Inflammatory macrophage treated with lipopolysaccharide for 1 hour (primary cell): ENCODE measurements at places on chromosomes 1 and 21.
A peak's percentile ranks its signal among the peaks of the same experiment; 100 is the strongest.

- DNase-seq, result no peak
Measured at GRCh38 chr21:18443701-18444100, 40.1 kb upstream of the TMPRSS15 start.

GRCh38 chr1:156154317-156154749 is 948 bp downstream of the SEMA4A start:
- DNase-seq, result peak; percentile 82

- DNase-seq, result no peak
Measured at GRCh38 chr1:151935154-151935553, 25.8 kb upstream of the THEM4 start.

- no peak for DNase-seq
Measured at GRCh38 chr21:46557469-46557868, 47.4 kb downstream of the S100B start.

DNA sequence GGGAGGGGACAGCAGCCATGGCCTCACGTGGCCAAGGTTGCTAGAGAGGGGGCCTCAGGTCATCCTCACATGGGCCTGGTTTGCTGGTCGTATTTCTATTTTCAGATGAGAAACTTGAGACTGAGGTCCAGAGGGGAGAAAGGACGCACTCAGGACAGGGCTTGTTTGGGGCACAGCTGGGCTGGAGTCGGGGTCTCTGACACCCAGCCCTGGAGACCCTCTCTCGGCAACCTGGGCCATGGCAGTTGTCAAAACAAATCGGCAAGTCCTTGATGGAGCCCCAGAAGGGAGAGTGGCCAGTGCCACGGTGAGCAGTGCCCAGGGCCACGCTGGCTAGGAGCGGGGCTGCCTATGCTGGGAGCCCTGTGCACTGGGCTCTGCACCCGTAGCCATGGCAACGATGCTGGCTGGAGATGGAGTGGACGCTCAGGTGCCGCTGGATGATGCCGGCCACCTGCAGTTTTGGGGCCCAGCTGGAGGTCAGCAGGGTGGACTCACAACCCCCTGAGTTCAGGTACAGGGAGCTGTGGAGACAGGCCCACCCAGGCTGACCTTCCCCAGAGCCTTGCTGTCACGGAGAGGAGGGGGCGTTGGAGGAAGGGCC is 11.1 kb downstream of the LRRC3 start:
- DNase-seq, result no peak

DNA sequence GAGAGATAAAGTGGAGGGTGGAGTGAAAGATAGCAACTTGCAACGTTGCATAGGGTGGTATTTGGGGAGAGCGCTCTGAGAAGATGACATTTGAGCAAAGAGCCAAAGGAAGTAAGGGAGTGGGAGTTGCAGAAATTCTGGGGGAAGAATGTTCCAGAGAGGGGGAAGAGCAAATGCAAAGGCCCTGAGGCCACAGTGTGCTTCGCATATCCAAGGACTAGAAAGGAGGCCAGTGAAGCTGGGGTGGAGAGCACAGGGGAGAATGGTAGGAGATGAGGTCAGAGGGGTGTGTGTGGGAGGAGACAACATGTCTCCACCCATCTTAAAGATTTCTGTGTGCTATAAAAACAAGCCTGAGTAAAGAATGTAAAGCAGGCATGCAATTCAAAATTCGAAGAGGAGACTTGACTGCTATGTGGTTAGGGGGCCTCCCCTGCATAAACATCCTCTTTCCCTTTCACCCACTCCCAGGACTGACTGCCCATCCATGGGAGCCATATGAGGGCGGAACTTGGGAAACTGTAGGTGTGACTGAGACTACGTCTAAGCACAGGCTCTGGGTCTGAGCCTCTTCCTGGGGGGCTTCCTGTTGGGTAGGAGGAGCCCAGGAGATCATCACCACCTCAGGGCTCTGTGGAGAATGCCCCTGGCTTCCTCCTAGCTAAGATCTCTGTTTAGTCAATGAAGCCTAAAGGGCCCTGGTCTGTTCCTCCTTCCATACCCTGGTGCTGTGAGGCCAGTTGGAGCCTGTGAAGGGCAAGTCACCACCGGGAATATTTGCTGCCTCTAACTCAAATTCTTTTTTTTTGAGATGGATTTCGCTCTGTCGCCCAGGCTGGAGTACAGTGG is 2.9 kb upstream of the CLIC4 start:
- peak; percentile 65 for DNase-seq

DNA sequence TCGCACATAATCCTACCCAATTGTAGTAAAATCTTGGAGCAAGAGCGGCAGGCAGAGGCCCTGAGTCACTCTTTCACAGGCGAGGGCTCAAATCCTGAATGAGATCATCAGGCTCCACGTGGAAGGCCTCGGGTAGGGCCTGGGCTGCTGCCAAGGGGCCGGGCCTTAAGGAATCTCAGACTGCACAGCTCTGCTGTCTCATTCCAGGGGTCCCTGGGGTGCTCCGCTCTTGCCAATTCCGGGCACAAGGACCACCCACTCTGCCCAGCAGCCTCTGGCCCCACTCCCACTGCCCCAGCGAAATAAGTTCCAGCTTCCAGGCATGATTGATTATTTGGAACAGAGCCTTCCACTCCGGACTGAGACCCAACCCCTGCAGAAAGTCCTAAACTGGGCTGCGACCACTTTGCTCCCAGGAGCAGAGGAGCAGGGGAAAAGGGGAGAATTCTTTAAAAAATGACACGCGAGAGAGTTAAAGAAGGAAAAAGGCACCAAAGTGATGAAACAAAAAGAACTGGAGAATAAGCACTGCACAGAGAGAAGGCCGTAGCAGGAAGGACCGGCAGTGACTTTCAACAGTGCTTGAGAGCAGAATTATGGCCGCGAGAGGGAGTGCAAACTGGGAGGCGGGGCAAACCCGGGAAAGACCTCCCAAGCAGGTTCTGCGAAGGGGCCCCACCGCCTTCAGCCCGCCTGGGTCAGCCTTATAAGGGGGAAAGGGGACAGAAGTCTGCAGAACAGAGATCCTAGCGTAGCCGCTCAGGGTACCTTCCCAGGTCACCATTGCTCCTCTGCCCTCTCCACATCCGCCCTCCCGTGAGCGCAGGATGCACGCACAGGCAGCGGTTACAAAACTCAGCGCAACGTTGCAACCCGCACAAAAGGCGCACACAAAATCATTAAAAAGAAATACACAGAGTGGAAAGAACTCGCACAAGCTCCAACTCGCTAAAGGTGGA is 2.0 kb downstream of the ADAMTS1 start:
- DNase-seq, result no peak

DNA sequence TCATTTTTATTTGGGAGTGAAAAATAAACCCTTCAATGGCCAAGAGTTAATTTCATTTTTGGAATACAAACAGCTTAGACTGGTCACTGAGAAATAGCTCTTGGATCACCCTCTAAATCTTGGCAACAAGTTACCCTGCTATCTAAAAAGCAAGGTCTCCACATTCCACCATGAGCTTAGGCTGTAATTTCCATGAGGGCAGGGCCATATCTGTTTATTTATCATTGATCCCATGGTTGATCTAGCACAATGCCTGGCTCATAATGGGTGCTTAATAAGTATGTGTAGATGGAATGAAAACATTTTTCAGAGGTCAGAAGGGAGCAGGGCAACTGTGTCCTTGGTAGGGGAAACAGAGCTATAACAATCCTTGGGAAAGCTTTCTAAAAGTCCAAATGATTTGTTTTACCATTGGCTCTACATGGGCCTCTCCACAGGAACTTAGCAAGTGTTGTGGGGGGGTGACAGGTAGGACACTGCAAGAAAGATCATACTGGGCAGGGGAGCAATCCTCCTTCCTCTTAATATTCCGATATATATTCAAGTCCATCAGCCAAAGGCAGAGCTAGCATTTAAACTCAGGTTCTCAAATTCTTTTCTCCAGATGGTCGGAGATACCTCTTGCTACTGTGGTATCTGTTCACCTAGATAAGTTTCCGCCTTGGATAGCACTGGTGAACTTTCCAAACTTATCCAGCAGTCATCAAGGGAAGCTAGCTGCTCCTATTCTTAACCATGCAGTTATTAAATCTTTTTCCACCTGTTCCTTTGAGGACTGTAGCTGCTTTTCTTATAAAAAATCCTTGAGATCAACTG is 53.1 kb upstream of the PTCH2 start:
- no peak for DNase-seq

DNA sequence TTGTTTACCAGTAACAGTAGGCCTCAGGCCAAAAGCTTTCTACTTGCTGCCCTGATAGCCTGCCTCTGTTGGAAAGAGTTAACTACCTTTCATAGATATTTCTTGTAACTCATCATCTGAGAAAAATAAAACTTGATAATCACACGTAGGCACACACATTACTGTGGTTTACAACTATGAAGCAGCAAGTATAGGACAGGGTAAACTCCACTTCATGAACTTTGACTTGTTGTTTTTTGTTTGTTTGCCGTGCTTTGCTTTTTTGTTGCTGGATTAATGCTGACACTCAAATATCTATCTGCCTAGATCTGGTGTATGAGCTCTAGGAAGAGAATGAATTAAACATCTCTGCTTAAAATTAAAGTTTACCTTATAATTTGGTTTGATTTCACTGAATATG is 924.7 kb upstream of the ADGRL2 start:
- no peak for DNase-seq

DNA sequence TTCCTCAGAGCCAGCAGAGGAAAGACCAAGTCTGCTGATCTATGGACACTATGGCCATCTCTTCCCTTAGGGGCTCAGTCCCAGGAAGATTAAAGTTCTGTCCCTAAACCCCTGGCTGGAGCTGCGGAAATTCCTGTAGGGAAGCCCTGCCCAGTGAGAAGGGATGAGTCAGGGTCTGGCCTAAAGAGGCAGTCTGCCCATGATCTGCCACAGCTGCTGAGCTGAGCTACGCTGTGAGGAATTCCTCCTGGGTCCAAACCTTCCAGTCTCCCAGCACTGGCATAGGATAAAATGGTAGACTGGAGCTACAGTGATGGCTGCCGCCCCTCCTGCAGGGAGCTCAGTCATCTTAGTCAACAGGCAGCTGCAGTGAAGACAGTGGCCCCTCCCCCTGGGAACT is 213.7 kb downstream of the BRINP2 start:
- DNase-seq, result no peak

GRCh38 chr1:21490774-21491487 is 18.3 kb upstream of the ALPL start:
- peak; percentile 36 for DNase-seq

GRCh38 chr21:35615325-35615724 is 445.0 kb downstream of the SETD4 start:
- peak; percentile 22 for DNase-seq

DNA sequence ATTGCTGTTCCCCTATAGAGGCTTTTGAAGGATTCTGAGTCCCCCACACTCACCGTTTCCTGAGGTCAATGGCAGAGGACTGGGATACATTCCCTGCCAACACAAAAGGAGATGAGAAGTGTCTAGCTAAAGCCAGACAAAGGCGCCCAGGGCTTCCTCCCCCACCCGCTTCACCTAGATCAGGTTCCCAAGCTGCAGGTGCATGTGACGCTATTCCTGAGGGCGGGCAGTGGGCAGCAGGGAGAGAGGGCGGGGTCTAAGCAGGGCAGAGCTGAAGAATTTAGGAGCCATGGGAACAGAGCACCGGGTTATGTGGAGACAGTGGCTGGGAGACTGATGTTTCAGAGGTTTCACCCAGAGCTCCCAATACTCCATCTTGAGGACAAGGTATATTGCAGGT is 6.0 kb upstream of the ARHGEF2 start:
- DNase-seq, result no peak

- no peak for DNase-seq
Measured at GRCh38 chr1:171150156-171150555, 34.9 kb upstream of the FMO2 start.

GRCh38 chr1:32112806-32113375 is 5.0 kb downstream of the KPNA6 start:
- no peak for DNase-seq

DNA sequence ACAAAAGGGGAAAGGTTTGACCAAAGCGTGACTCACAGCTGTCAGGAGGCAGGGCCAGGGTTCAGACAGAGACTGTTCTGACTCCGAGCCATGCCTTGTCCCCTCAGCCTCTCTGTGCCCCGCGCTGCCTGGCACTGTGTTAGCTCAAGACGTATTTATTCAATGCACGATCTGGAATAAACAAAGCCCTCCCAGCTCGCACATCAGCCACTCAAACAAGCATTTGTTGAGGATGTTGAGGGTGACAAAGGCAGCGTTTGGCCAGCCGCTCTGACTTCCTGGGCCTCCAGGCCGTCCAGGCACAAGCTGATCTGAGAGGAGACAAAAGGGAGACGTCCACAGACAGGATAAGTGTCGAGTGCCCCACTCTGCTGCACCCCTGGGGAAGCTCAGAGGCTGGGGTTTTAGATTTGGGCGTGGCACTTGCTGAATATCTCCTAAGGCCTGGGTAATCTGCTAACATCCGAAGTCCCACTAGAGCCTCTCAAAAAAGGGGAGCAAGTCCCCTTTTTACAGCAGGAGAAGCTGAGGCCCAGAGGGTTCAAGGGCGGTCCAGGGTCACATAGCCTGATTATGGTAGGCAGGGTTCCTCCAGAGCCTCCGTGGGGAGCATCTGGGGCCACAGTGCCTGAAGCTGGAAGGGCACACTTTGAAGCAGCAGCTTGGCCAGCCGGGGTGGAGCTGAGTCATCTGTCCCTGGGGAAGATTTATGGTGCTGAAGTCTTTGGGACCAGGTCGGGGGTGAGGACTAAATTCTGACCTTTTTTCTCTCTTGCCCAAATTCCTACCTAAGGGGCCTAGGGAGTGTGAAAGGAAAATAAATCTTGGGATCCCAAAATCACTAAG is 95.9 kb downstream of the SPSB1 start:
- DNase-seq, result no peak

- no peak for DNase-seq
Measured at GRCh38 chr1:10900251-10900651, 103.8 kb upstream of the CASZ1 start.

GRCh38 chr21:43609501-43610340 is 49.6 kb downstream of the HSF2BP start:
- no peak for DNase-seq

DNA sequence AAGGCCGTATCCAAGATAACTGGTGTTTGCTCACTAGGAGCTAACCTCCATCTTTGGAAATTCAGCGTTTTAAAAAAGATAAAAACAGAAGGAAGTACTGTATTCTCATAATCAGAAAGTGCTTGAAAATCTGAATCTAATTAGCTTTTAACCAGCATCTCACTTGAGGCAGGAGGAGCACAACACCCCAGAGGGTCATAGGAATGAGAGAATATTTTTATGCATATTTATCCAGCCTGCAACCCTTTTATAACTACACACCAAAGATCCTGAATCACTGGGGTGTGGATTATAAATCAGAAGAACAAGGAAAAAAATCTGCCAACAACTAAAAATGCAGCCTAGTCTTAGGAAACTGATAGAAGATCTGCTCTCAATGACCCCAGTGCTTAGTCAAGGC is 68.0 kb upstream of the PTCH2 start:
- no peak for DNase-seq

GRCh38 chr1:239952348-239953308 is 139.1 kb upstream of the FMN2 start:
- no peak for DNase-seq

DNA sequence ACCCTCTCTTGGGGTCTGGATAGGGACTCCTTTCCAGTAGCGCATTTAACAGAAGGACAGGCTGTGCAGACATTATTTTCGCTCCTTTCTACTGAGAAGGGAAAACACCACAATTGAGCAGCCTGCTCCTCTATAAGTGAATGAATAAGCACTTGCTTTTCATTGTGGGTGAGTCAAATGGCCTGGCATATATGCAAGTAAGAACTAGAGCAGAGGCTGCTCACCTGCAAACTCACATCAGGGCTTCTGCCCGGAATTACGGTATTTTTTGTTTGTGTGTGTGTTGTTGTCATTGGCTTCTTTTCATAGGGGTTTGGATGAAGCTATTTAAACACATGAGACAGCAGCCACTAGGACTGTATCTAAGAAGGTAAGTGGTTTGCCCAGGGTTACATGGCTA is 200.1 kb upstream of the CAMK1G start:
- no peak for DNase-seq

- DNase-seq, result no peak
Measured at GRCh38 chr1:160370561-160371345, 3.9 kb downstream of the NHLH1 start.

- no peak for DNase-seq
Measured at GRCh38 chr1:7536891-7537591, 234.1 kb upstream of the VAMP3 start.
